Stimulated activated CD4-positive, alpha-beta T cell treated with anti-CD3 and anti-CD28 coated beads, TNF-alpha, amount 100 ng/mL, for 24 hours (primary cell): ENCODE measurements at places on chromosomes 3 and 15.

GRCh38 chr3:100893590-100893989 lies 99.6 kb downstream of the ABI3BP start:
- no peak for DNase-seq

DNA sequence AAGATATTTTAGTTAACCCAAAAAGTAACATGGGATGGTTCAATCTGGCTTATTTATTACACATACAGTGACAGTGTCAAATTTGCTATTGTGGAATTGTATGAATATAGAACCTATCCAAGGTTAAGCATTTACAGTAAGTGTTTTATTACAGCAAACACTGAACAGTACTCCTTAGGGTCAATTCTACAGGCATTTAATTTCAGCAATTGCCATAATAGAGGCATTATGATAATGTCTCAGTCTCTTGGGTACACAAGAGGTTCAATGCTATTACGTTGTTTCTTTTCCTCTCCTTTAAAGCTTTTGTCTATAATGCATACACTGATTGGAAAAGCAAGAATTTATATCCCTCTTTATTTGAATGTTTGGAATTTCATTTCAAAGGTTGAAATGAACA lies 275.7 kb upstream of the NAALADL2 start:
- no peak for DNase-seq

GRCh38 chr15:39269352-39269751 lies 311.5 kb upstream of the THBS1 start:
- no peak for DNase-seq

- no peak for DNase-seq
Observed at GRCh38 chr3:117285737-117286136, 576.2 kb downstream of the TUSC7 start.

DNA sequence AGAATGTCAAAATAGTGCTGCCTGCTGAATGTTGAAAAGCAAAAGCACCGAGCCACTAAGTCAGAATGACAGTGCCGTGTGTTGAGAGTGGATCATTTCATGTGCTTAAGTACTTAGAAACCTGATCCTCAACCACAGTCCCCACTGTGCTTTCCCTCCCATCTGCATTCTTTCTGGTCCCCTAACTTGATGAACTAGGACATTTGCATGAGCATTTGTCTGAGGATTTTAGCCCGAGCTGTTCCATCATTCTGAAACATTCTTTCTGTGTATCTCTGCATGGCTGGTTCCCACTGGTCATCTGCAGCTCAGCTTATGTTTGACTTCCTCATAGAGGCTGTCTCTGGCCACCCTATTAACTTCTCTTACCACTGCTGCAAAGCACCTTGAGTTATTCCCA lies 42.0 kb downstream of the SST start:
- no peak for DNase-seq

GRCh38 chr15:50126072-50126471 lies 7.0 kb upstream of the ATP8B4 start:
- no peak for DNase-seq

DNA sequence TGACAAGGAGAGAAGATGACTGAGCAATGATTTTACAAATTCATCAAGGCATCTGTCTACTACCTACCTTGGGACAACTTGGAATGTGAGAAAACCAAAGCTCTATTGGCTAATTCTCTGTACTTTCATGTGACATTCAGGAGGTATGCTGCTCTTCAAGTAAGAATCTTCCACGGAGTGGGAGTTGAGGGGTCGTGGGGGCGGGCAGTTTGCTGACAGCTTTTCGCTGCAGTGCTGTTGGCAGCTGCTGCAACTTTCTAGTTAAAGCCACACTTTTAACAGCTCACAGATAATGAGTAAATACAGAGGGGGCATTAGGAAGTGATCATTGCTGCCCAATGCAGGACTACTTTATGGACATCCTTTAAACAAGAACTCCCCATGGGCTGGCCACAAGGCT lies 22.3 kb downstream of the CLDN1 start:
- DNase-seq: no peak

- DNase-seq: no peak
Observed at GRCh38 chr3:57053122-57053521, 7.3 kb upstream of the SPATA12 start.

GRCh38 chr3:142975316-142975995 lies 12.0 kb upstream of the PAQR9 start:
- no peak for DNase-seq

GRCh38 chr15:42734076-42734672 lies 2.8 kb downstream of the CDAN1 start:
- DNase-seq: no peak

DNA sequence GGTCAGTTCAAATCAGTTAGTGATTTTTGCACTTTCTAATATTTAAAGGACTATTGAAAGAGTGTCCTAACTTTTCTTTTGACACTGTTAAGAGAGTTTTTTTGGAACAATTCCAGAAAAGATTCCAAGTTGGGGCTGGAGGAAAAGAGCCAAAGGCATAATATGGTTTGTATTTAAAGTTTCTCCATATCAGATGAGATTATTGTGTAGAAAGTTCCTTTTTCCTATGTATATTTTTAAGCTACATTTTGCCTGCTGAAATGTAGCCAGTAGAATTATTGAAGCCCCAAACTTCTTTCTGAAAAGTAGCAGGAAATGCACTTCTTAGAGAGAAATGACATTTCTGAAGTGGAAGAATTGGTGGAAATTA lies 136.5 kb upstream of the TSC22D2 start:
- no peak for DNase-seq

- DNase-seq: no peak
Observed at GRCh38 chr15:69561071-69561784, 108.6 kb downstream of the RPLP1 start.

DNA sequence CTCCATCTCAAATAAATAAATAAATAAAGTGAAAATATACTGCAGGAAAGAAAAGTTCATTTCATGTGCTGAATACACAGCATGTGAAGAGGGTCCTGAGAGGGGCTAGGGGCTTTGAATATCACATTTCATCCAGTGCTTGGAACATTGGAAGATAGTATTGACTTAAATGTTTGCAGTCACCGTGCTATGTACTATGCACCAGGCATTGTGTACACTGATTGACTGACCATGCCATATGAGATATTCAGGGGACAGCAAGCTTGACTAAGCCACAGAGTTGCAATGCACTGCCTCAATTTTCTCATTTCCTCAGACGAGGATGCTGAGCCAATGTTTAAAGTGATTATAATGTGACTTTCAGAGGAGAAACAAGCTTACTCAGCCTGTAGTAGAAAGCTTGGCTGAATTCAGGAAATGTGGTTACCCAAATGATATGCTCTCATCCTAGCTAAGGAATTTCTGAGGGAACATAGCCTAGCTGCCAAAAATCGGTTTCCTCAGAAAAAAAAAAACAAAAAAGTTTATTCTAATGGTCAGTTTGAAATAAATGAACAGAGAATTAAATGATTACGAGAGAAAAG lies 557.9 kb downstream of the FGF12 start:
- DNase-seq: no peak

- peak; percentile 49 for DNase-seq
Observed at GRCh38 chr3:129399145-129399894, 29.1 kb downstream of the EFCAB12 start.

DNA sequence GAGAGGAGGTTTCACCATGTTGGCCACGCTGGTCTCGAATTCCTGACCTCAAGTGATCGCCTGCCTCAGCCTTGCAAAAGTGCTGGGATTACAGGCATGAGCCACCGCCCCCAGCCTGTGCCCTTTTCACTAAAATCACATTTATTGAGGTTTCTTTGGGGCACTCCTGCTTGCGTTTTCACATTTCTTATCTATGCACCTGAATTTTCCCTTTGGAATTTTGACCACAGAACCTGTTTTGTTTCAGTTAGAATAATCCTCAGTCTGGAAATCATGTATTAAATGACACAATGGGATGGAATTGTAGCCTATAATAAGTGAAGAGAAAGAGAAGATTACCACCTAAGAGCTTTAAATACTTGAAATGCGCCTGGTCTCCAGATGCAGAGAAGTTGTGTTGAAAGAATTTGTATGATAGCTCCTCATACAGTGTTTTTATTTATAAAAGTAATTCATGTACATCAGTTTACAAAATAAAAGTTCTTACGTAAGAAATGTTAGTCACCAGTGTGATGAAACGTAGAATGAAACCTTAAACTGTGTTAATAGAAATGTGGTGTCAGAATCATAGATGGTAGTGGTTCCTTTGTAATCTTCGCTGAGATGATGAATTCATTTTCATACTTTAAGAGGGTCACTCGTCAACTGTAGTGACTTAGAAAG lies 107.0 kb downstream of the TCF12 start:
- no peak for DNase-seq

DNA sequence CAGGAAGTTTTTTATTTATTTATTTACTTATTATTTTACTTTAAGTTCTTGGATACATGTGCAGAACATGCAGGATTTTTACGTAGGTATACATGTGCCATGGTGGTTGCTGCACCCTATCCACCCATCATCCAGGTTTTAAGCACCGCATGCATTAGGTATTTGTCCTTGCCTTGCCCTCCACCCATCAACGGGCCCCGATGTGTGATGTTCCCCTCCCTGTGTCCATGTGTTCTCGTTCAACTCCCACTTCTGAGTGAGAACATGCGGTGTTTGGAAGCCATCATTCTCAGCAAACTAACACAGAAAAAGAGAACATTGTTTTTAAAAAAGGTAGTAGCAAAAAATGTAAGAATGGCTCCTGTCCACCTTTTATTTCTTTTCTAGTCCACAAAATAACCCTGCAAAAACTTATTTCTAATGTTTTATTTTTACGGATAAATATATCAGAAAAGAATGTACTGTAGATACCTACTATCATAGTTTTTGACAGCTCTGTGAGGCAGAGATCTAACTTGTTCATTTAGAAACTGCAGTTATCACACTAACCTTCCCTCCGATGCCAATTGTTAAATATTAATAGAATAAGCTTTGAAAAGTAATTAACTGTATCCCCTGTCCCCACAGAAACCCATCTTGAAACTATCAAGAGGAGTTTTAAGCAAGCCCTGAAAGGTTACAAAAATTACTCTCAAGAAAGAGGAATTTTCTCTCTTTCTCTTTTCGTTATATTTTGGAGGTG lies 189.2 kb downstream of the LPP start:
- no peak for DNase-seq

DNA sequence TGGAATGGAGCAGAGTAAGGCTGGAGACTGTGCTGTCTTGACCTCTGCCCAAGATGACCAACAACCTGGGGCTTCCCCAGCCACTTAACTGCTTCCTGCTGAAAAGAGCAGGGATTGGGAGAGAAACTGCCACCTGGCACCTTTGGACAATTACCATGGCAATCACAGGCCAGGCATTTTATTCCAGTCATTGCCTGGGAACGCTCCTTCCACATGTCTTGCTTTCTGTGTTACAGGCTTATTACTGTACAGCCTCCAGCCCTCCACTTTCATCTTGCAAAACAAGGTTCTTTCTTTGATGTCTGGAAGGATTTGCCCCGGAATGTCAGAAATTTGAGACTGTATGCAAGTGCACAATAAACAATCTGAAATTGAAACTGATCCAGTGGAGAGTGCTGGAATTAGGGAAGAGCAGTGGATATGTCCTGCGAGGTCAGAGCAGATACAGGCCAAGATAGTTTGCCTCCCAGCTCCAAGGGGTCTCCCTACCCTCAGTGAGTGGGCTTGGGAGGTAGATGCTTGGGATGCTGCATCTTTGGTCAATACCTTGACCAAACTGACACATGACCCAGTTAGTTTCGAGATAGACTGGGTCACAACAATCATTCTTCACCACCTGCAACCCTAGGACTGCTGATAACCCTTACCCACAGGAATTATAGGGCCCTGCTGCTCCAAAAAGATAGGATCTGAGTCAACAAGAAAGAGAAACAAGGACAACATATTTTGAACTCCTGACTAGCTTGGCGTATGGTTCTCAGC lies 2.7 kb downstream of the PPP1R14D start:
- no peak for DNase-seq

- no peak for DNase-seq
Observed at GRCh38 chr3:9886328-9886727, 4.1 kb upstream of the JAGN1 start.

DNA sequence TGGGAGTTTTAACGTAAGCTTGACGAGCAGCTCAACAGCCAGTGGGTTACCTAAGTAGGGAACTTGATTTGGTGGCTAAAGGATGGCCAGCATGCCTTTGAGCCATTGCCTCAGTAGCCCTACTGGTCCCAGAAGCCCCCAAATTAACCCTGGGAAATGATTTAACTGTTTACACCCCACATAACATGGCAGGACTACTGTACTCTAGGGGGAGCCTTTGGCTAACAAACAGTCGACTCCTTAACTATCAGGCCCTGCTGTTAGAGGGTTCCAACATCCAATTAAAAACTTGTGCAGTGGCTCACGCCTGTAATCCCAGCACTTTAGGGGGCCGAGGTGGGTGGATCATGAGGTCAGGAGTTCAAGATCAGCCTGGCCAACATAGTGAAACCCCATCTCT lies 9.4 kb upstream of the SMCO1 start:
- DNase-seq: no peak

DNA sequence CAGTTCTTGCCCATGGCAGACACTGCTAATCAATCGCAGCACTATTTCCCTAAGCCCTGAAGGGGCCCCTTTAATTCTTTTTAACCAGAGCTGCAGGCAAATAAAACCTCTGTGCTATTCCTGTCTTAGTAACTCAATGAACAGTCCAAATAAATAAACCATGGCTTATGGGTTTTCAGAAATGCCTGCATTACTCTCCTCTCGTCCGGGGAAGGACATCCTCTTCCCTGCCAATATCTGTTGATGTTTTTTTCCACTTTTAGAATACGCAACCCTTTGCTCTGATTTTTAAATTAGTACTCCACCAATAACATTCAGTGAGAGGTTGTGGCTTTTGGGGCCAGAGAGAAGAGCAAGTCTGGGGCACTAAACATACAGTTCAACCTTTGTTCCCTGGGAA lies 35.2 kb upstream of the PRICKLE2 start:
- DNase-seq: no peak

DNA sequence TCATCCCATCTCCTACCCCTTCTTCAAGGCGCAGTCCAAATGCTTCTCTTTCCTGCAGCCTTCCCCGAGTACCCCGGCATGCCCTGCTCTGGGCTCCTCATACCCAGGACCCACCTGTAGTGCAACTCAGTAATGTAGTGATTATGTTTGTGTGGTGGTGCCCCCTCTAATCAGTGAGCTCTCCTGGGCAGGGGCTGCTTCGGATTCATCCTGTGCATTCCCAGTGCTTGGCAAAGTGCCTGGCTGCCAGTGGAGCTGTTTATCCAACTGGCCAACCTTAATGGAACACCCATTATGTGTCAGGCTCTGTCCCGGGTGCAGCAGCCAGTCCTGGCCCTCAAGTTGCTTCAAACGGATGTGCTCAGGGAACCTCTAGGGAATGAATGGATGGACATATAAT lies 174.4 kb upstream of the LINGO1 start:
- no peak for DNase-seq

DNA sequence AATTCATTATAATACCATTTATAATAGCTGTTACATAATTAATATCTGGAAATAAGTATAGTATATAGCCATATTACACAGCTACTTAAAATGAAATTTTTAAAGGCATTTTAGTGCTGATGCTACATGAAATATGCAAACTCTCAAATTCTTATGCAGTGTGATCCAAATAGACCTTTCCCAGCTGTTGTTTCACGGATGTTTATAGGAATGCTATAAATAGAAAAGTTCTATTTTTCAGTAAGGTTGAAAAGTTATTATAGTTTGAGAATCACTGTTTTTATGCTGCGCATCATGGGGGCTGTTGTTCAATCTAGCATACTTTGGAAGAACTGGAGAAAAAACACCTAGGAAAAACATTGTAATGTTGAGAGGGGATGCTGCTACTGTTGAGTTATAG lies 147.7 kb upstream of the TRIM42 start:
- DNase-seq: no peak
